ENCODE measurements at places on chromosomes 7 and 10. TPM values are rescaled to one million over a fixed set of nuclear protein-coding genes. Genes with fewer than 3 reads are reported as not detected.

- DNase-seq = peak; percentile 99
Measured at GRCh38 chr7:2757904-2758672, 70.1 kb downstream of the AMZ1 start.

- DNase-seq = no peak
Measured at GRCh38 chr7:101232141-101232850, 5.3 kb downstream of the CLDN15 start.

DNA sequence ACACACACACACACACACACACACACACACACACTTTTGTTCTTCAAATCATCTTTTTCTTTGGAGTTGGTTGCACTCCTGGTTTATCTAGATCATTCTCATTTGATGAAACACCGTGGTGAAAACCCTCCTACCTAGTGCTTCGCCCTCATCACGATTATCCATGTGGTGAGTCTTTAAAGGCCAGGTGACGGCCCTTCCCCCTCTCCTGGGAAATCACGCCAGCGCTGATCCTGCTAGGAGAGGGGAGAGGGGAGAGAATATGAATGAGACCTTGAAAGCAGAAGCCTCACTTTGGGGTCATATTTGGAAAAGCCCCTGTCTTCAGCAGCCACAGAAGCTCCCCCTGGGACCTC lies 103.9 kb upstream of the LRRC4 start:
- DNase-seq = no peak

DNA sequence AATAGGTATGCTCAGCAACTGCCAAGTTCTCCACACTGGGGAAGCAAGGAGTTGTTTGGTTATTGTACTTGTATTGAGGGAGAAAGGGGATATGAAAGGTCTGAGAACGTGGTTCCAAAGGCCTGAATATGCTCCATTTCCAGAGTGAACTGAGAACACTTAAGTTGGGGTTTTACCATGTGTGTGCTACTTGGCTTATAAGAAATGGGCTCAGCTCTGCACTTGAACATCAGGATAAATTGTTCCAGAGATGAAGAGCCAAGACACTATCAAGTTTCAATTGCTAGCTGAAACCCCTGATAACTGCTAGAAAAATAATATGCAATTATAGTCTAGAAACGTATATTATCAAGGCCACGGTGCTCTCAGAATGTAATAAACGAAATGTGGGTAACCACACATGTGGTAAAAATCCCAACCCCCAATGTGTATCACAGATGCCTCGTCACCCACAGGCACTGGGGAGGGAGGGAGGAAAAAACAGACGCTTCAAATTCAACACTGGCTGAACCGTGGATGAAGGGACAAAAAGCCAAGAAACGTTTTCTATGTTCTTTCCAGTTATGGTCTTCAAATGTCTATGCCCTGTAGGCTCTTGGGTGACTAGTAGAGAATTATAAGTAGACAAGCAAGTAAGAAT lies 16.3 kb downstream of the ELMO1 start:
- no peak for DNase-seq

DNA sequence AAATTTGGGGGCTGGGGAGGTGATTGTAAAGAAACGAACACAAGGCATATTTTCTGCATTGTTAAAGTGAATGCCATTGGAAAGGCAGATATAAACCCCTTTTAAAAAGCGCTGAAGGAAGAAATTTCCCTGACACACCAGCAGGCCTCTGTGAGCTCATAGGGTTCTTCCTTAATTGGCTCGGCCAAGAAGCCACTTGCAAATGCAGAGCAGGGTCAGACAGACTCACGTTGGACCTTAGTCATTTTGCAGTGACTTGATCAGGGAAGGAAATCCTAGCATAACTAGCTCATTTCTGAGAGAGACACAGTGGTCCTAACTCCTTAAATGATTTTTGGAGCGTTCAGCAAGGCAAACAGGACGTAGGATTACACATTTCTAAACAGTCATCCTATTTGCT lies 1461.4 kb downstream of the GATA3 start:
- no peak for DNase-seq

GRCh38 chr7:156777364-156778069 lies 115.5 kb downstream of the LMBR1 start:
- peak; percentile 33 for DNase-seq

- no peak for DNase-seq
Measured at GRCh38 chr7:135316648-135317313, 83.1 kb downstream of the STRA8 start.

GRCh38 chr10:131724891-131725580 lies 175.8 kb upstream of the PPP2R2D start:
- no peak for DNase-seq

DNA sequence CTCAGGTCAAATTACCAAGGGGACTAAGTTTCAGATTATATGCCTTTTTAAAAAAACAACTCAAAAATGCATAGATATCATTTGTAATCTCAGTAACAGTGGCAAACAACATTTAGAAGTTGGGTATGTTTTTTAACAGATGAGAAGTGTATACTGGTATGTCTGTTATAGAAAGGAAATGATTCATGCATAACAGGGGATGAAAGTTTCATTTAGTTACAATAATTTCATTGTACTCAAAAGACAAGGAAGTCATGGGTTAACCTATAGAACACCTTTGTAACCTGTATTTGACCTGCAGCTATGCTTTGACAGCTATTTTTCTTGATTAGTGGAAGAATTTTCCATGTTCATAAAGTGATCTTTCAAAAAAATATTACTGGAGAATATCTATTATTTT lies 35.4 kb upstream of the FAM133B start:
- peak; percentile 44 for DNase-seq

DNA sequence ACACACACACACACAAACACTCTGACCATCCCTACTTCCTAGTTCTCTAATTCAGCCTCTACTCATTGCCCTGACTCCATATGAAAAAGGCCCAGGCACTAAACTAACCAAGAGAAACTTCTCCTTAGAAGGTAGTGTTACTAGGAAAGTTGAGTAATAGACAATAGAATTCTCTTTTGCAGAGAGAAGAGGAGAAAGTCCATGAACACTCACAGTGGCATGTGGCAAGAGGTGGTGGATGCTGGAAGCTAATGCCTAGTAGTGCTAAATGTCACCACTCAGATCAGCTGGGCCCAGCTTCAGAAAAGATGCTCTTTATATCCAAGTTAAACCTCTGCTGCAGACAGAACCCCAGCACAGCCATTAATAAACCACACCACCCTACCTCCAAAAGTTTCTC lies 58.2 kb downstream of the SORBS1 start:
- no peak for DNase-seq

- peak; percentile 58 for DNase-seq
Measured at GRCh38 chr7:55129541-55130394, 111.0 kb downstream of the EGFR start.

- DNase-seq = peak; percentile 27
Measured at GRCh38 chr7:95609277-95609971, 13.1 kb upstream of the PDK4 start.

GRCh38 chr10:51522858-51523257 lies 176.5 kb downstream of the CSTF2T start:
- peak; percentile 17 for DNase-seq

GRCh38 chr10:21068026-21068656 lies 171.0 kb upstream of the NEBL start:
- DNase-seq = no peak

GRCh38 chr10:44289125-44289524 lies 95.8 kb downstream of the CXCL12 start:
- DNase-seq = no peak

- DNase-seq = no peak
Measured at GRCh38 chr7:44046321-44047061, 2.0 kb downstream of the DBNL start.

DNA sequence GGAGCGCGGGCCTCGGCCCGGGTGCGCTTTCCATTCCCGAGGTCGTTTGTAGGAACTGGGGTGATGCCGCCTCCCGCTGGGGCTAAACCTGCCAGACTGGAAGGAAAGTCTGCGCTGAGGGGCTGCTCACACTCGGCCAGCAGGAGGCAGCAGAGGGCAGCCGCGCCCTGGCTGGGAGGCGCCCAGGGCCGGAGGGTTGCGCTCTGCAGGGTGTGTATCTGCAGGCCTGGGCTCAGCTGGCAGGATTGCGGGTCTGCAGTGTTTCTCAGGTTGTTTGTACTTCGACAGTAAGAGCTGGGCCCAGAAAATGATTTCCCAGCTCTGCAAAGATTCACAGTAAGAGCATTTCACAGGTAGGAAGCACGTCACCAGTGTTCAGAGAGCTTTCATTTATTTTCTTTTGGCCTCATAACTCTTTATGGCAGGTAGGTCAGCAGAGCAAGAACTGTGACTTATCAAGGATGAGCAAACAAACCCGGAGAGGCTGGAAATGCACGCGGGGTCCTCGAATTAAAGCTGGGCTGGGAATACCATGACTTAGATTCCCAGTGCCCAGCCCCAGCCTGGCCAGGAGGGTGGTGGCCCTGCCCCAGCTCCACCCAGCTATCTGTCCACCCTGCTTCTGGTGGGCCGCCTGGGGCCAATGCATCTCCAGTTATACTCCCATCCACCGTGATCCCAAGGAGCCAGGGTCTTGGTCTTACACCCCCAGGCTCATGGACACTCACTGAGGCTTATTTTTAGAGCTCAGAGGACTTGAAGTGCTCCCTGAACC lies 15.2 kb upstream of the PPP2R2D start:
- DNase-seq = peak; percentile 20

- no peak for DNase-seq
Measured at GRCh38 chr10:45418417-45418848, 44.4 kb downstream of the ALOX5 start.

DNA sequence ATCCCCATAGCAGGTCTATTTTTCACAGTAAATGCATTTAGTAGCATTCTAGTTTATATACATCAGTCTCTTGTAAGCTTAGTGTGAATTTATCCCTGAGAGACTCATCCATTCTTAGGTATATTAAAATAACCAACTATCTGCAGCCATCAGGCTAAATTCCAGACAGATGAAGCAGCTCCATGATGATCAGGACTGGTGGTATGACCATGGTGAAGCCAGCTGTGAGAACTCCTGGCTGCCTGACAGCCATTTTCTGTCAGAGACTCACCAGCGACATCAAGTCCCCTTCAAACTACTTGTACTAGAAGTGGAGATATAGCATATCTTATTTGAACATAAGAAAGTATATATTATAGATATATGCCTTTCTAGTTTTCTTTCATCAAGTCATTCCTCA lies 70.3 kb upstream of the GSDME start:
- DNase-seq = no peak

DNA sequence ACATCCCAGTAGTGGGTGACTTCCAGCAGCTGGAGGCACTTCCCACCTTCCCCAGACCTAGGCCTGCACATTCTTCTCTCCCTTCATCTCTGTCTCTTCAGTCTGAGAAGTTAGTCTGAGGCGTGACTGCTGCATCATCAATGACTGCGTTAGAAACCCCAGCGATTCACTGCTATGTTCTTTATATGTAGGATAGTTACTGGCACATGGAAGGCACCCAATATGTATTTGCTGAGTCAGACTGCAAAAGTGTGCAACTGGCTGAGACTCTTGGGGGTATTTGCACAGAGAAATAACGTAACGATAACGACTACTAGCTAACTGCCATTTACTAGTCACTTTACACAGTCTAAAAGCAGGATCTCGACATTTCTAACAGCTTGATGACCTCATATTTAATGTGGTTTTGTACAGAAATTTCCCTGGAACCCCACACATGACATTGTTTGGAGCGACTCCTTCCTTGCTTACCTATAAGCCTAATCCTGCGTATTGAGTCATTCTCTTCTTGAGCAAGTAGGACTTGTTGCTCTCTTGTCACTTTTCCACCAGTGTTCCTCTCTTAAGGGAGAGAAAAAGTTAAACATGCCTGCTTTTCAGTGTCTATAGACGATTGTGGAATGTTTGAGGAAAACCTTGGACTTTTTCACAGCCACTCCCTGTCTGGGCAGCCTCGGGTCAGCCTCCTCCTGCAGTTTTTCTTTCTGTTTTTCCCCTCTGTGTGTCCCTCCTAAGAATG lies 45.5 kb downstream of the THNSL1 start:
- peak; percentile 78 for DNase-seq

GRCh38 chr10:22324413-22324812 lies 3.5 kb downstream of the BMI1 start:
- DNase-seq = no peak

DNA sequence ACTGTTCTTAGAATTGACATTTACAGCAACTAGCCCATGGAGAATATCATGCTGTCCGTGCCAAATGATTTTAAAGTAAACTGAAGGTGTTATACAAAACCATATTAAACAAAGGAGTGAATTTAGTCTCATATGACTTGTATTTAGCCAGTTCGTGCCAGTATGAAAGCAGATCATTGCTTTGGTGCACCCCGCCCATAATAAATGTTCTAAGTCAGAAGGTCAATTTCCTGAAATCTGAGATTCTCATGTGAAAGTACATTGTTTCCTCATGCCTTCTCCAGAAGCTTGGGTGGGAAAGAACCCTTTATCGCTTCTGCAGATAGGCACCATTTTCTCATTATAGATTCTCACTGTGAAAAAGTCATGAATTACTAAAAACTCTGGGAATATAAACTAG lies 106.4 kb downstream of the CAMK1D start:
- peak; percentile 40 for DNase-seq

DNA sequence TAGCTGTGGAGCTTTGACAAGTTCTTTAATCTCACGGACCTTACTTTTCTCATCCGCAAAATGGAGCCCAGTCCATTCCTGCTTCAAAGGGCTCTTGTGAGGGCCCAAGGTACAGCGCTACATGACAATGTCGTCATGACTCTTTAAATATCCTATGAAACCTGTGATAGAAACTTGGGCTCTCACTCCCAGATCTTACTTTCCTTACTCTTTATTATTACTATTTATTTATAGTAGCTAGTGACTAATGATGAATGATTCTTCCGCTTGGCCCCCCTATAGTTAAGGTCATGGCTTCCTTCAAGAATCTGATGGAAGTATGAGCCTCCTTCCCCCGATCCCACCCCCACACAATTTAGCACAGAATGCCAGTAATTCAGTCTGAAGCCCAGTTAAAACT lies 41.9 kb downstream of the RBM20 start:
- DNase-seq = no peak

- DNase-seq = peak; percentile 59
Measured at GRCh38 chr7:80277434-80278427, 143.1 kb downstream of the GNAI1 start.

- no peak for DNase-seq
Measured at GRCh38 chr7:135712182-135712782, 15.7 kb downstream of the SLC13A4 start.

- DNase-seq = peak; percentile 92
Measured at GRCh38 chr10:3538656-3539531, 246.1 kb downstream of the KLF6 start.

GRCh38 chr10:35581655-35582054 lies 23.5 kb upstream of the GJD4 start:
- no peak for DNase-seq

- DNase-seq = no peak
Measured at GRCh38 chr10:117899181-117899683, 147.5 kb downstream of the RAB11FIP2 start.

Gene CTAGE6
- total RNA-seq = 0.17 TPM

Gene DPYSL4
- 0.26 TPM for total RNA-seq

Gene CTAGE8
- total RNA-seq = 0.83 TPM

Gene PNLIPRP1
- total RNA-seq = not detected

Gene HTRA1
- 109 TPM for total RNA-seq

Gene HKDC1
- total RNA-seq = 2.1 TPM

Gene TMEM26
- 1.5 TPM for total RNA-seq

Gene SPDYE8
- total RNA-seq = not detected

Gene HTR5A
- total RNA-seq = not detected

Measured in fibroblast of lung (primary cell).